ENCODE measurements at places on chromosomes 11 and 22. TPM values are rescaled to one million over a fixed set of nuclear protein-coding genes. Genes with fewer than 3 reads are reported as not detected.

GRCh38 chr11:130738611-130739010 lies 177.7 kb downstream of the SNX19 start:
- no peaks in the 10 kb centered on the region for H3K36me3 ChIP-seq
- no peaks in the 10 kb centered on the region for H3K27me3 ChIP-seq
- no peak for DNase-seq

DNA sequence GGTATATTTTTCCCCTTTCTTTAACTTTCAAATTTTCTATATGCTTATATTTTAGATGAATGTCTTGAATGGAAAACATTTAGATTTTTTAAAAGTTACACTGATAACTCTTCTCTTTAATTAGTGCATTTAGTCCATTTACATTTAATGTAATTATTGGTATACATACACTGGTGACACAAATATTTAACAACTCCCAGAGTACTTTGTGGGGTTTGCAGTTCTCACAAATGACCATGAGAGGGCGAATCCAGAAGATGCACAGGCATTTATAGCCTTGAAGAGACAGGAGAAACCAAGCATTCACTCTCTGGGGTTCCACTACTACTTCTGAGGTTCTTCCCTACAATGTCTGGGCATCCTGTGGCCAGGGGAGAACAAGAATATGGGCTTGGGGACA lies 125.1 kb downstream of the TIMP3 start:
- no peaks in the 10 kb centered on the region for H3K36me3 ChIP-seq
- DNase-seq: no peak
- no peaks in the 10 kb centered on the region for H3K4me1 ChIP-seq
- H3K27me3 ChIP-seq: no peaks in the 10 kb centered on the region
- no peak overlapping the region for H3K4me3 ChIP-seq

RIC3 gene
- 96.9 TPM for total RNA-seq

- peak overlapping the region; percentile 72 for H3K4me3 ChIP-seq
- DNase-seq: peak; percentile 32
- peaks cover 29% of the 10 kb centered on the region for H3K4me1 ChIP-seq
- H3K36me3 ChIP-seq: no peaks in the 10 kb centered on the region
- H3K27ac ChIP-seq: peak overlapping the region; percentile 91
These were observed 631 bp upstream of the C22orf39 start for GRCh38 chr22:19448076-19448607.

- no peaks in the 10 kb centered on the region for H3K4me1 ChIP-seq
- H3K36me3 ChIP-seq: no peaks in the 10 kb centered on the region
- no peak overlapping the region for H3K4me3 ChIP-seq
- no peaks in the 10 kb centered on the region for H3K27me3 ChIP-seq
- no peak overlapping the region for H3K27ac ChIP-seq
These were observed 72.2 kb downstream of the MTNR1B start for GRCh38 chr11:93041682-93042081.

- no peaks in the 10 kb centered on the region for H3K36me3 ChIP-seq
- DNase-seq: no peak
- peaks cover 6% of the 10 kb centered on the region for H3K4me1 ChIP-seq
- no peak overlapping the region for H3K4me3 ChIP-seq
- no peak overlapping the region for H3K27ac ChIP-seq
These were observed 24.3 kb downstream of the ARFGAP2 start for GRCh38 chr11:47152126-47152952.

DNA sequence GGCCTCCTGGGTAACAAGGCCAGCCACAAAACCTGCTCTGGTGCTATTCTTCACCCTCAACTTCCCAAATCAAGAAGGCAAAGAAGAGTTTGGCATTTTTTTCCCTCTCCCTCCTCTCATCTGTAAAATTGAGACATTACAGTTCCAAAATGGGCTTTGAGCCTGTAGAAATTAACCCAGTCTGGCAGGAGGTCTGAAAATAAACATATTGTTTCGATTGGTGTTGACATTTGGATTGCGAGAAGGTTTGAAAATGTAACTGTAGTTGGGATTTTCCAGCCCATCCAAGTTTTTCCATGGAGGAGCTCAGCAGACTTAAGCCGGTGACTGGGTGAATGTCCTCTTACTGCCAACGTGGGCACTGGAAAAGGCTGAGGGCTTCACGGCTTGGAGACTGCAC lies 35.0 kb upstream of the ALX4 start:
- H3K27me3 ChIP-seq: no peaks in the 10 kb centered on the region
- DNase-seq: no peak
- no peaks in the 10 kb centered on the region for H3K4me1 ChIP-seq
- H3K4me3 ChIP-seq: no peak overlapping the region
- H3K27ac ChIP-seq: no peak overlapping the region

CCDC188 gene
- total RNA-seq: 0.39 TPM

GRCh38 chr11:68806931-68807844 lies 34.5 kb downstream of the CPT1A start:
- no peak overlapping the region for H3K4me3 ChIP-seq
- H3K36me3 ChIP-seq: peaks cover 21% of the 10 kb centered on the region
- H3K27ac ChIP-seq: no peak overlapping the region
- no peak for DNase-seq
- H3K4me1 ChIP-seq: no peaks in the 10 kb centered on the region

USP2 gene
- 4.8 TPM for total RNA-seq

DNA sequence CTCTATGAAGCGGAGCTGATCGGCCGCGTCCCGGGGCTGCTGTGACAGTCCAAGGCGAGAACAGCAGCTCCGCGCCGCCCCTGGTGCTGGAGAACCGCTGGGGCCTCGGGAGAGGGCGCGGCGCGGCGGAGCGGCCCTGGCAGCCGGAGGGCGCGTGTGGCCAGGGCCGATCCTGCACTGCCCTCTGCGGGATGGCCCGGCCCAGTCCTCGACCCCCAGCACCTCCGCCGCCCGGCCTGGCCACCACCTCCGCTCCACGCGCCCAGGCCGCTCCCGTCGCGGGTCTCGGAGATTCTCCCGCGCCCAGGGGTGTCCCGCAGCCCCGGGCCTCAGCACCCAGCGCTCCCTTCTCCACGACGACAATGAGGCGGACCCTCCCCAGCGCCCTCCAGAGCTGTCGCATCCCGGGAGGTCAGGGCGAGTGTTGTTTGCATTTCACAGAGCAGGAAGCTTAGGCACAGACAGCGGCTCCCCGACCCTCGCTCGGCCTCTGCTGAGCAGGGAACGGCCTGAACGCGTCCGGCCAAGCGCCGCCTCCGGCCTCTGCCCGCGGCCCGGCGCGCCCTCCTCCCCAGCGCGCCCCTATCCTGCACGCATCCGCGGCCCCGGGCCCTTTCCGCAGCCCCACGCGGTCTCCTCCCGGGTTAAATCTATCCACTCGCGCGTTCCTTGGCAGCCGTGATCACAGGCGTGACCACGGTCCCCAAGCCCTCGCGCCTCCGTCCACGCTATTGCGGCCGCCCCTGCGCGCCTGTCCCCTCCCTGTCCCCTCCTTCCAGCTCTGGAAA lies 109.7 kb downstream of the WNT7B start:
- peak; percentile 48 for DNase-seq
- H3K4me1 ChIP-seq: peaks cover 18% of the 10 kb centered on the region
- no peak overlapping the region for H3K27ac ChIP-seq
- H3K4me3 ChIP-seq: peak overlapping the region; percentile 12
- no peaks in the 10 kb centered on the region for H3K27me3 ChIP-seq

OLFML1 gene
- 11.0 TPM for total RNA-seq

DNA sequence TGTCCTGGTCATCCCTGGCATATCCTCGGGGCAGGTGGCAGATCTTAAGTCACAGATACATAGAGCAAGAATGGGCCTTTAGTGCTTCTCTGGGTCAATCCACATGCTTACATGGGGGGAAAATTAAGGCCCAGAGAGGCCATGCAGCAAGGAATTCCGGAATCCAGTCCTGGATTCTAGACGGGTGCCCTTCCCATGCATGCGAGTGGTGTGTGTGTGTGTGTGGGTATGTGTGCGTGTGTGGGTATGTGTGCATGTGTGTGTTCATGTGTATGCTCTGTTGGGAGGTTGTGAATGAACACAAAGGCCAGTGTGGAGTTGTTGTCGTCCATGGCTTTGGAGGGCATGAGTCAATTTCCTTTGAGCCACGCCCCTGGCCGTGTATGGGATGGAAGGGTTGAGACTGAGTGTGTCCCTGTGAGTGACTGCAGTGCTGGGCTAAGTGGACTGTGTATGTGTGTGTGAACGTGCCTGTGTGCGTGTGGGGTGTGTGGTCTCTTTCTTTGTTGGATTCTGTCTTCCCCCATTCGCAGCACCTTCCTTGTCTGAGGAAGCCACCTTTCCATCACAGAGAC lies 33.4 kb upstream of the EIF3D start:
- DNase-seq: no peak
- H3K27me3 ChIP-seq: no peaks in the 10 kb centered on the region
- H3K36me3 ChIP-seq: no peaks in the 10 kb centered on the region
- H3K4me3 ChIP-seq: no peak overlapping the region

DNA sequence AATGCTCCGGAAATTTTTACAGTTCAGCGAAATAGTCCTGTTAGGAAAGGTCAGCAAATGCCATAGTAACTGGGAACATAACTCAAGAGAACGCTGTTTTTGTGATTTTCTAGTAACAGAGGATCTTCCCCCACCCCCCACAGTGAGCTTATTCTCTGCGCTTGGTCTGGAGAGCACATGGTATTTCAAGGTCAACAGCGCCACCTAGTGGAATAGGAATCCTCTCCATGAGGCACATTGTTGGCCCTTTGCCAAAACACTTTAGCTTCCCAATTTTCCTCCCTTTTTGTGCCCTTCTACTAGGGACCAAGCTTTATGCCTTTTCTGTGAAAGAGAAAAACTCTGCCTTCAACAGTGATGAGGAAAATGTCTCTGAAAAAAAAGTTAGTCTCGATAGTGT lies 13.2 kb upstream of the OR4C12 start:
- no peaks in the 10 kb centered on the region for H3K4me1 ChIP-seq
- DNase-seq: no peak
- H3K36me3 ChIP-seq: no peaks in the 10 kb centered on the region
- H3K4me3 ChIP-seq: no peak overlapping the region

GRCh38 chr11:105991888-105992287 lies 30.2 kb downstream of the MSANTD4 start:
- H3K4me1 ChIP-seq: no peaks in the 10 kb centered on the region
- peaks cover 9% of the 10 kb centered on the region for H3K36me3 ChIP-seq
- no peak overlapping the region for H3K4me3 ChIP-seq

GRCh38 chr11:2509481-2510001 lies 64.7 kb downstream of the KCNQ1 start:
- H3K4me1 ChIP-seq: peaks cover 9% of the 10 kb centered on the region
- H3K4me3 ChIP-seq: no peak overlapping the region
- H3K27ac ChIP-seq: no peak overlapping the region
- no peaks in the 10 kb centered on the region for H3K27me3 ChIP-seq

PHLDB1 gene
- total RNA-seq: 158 TPM

OR4A47 gene
- total RNA-seq: not detected

GRCh38 chr11:68669301-68670090 lies 14.8 kb upstream of the GAL start:
- H3K4me3 ChIP-seq: no peak overlapping the region
- no peak overlapping the region for H3K27ac ChIP-seq
- no peaks in the 10 kb centered on the region for H3K36me3 ChIP-seq
- DNase-seq: no peak
- H3K4me1 ChIP-seq: no peaks in the 10 kb centered on the region

SLCO2B1 gene
- 244 TPM for total RNA-seq

DNA sequence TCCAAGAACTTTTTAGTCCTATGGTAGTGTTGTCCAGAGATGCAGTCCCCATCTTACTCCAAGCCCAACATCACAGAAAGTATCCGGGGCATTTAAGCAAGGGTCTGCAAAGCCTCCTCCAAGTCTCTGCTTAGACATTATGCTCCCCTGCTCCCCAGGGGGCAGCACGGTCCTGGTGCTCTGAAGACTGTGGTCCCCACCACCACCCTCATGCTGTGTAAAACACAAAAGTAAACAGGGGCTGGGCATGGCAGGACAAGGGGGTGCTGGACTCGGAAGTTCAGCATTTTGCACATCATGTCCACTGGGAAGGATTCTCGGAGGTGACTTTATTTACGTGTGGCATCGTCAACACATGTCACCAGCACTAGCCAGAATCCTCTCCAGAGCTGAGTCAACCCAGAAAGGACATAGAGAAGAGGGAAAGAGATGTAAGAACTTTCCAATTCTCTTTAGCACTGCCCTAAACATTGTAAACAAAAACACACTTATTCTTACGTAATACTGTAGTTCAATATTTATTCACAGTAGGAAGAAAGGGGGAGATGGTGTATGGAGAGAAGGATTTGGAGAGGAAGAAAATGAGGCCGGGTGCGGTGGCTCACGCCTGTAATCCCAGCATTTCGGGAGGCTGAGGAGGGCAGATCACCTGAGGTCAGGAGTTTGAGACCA lies 37.7 kb downstream of the TCIRG1 start:
- peaks cover 8% of the 10 kb centered on the region for H3K36me3 ChIP-seq
- H3K4me3 ChIP-seq: no peak overlapping the region
- no peaks in the 10 kb centered on the region for H3K27me3 ChIP-seq
- H3K27ac ChIP-seq: peak overlapping the region; percentile 41
- H3K4me1 ChIP-seq: peaks cover 30% of the 10 kb centered on the region

SLC22A25 gene
- total RNA-seq: not detected

DNA sequence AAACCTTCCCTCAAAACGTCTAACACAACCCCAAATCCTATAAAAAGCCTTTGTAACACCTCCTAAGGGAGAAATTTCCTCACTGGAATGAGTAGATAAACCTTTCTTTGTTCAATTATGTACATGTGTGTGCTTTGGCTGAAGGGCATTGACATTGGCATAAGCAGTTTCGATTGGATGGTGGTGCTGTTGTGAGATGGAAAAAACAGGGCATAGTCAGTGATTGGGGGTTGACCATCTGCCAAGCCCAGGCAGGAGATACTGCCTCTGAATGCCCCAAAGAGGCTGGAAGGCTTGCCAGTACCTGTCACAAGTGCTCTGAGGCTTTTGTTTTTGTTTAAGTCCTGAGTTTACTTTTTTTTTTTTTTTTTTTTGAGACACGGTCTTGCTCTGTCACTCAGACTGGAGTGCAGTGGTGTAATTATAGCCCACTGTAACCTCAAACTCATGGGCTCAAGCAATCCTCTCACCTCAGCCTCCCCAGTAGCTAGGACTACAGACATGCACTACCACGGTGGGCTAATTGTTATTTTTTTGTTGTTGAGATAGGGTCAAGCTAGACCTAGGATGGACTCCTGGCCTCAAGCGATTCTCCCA lies 1.2 kb upstream of the CCDC117 start:
- H3K4me3 ChIP-seq: no peak overlapping the region
- H3K36me3 ChIP-seq: no peaks in the 10 kb centered on the region
- H3K27ac ChIP-seq: no peak overlapping the region

RNF215 gene
- total RNA-seq: 25.5 TPM

- no peaks in the 10 kb centered on the region for H3K27me3 ChIP-seq
- H3K36me3 ChIP-seq: no peaks in the 10 kb centered on the region
- H3K4me3 ChIP-seq: no peak overlapping the region
- DNase-seq: no peak
These were observed 220.2 kb upstream of the SNX19 start for GRCh38 chr11:131136486-131136885.

- no peak overlapping the region for H3K4me3 ChIP-seq
- no peaks in the 10 kb centered on the region for H3K36me3 ChIP-seq
- DNase-seq: peak; percentile 68
- H3K4me1 ChIP-seq: peaks cover 52% of the 10 kb centered on the region
These were observed 123.5 kb upstream of the LMO1 start for GRCh38 chr11:8387141-8387540.
